ENCODE measurements at places on chromosomes 4 and X.

- DNase-seq = no peak
Measured at GRCh38 chr4:151153585-151153984, 54.2 kb downstream of the RPS3A start.

- no peak for DNase-seq
Measured at GRCh38 chr4:100547541-100548199, 29.8 kb upstream of the EMCN start.

GRCh38 chr4:150574678-150575077 lies 7.3 kb upstream of the MAB21L2 start:
- DNase-seq = no peak

GRCh38 chr4:106569146-106570031 lies 200.8 kb upstream of the GIMD1 start:
- peak; percentile 36 for DNase-seq

GRCh38 chr4:181863856-181864255 lies 379.3 kb upstream of the TENM3 start:
- peak; percentile 8 for DNase-seq

DNA sequence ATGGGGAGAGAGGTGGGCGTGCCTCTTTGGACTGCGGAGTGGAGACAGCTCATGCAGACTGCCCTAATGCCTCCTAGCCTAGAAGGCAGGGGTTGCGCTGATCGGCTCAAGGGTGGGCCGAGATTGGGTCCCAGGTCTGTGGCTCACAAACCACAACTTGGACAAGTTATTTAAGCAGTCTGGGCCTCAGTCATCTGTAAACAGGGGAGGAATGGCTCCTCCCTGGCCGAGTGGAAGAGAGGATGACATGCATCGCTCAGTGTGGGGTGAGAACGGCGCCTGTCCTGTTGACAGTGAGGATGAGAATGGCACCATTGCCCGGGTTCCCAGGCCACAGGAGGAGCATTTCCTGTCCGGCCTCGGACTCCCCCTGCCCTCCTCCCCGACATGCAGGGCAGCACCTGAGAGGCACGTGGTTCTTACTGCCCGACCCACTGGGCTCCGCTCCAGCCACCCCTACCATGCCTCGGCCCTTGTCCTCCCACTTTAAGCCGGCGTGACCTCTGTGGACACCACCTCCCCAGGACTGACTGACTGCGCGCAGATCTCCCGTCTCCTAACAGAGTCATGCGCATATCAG lies 40.3 kb upstream of the GRPEL1 start:
- no peak for DNase-seq

- peak; percentile 70 for DNase-seq
Measured at GRCh38 chr4:102825261-102826091, 1.9 kb downstream of the UBE2D3 start.

- DNase-seq = no peak
Measured at GRCh38 chrX:79146640-79147390, 2.3 kb downstream of the GPR174 start.

GRCh38 chr4:113222471-113222870 lies 173.0 kb downstream of the ANK2 start:
- peak; percentile 27 for DNase-seq

DNA sequence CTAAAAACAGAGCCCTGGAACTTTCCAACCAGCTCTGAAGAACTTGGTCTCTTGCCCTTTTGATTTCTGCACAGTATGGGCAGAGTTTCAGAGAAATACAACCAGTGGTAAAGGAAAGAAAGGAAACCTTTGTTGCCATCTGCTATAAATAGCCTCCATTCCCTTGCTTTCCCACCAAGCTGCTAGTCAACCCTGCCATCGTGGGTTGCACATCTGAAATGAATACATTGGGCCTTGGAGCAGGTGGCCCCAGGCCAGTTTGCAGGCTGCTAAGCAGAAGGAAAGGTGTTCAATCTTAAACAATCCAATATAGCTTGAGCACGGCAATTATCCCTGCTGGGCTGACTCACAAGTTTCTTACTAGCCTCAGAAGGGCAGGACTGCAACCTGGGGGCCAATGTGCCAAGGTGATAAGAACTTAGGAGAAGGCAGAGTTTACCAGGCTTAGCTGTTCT lies 142.5 kb downstream of the PPARGC1A start:
- no peak for DNase-seq

- DNase-seq = no peak
Measured at GRCh38 chrX:133869270-133869669, 116.1 kb downstream of the GPC3 start.

DNA sequence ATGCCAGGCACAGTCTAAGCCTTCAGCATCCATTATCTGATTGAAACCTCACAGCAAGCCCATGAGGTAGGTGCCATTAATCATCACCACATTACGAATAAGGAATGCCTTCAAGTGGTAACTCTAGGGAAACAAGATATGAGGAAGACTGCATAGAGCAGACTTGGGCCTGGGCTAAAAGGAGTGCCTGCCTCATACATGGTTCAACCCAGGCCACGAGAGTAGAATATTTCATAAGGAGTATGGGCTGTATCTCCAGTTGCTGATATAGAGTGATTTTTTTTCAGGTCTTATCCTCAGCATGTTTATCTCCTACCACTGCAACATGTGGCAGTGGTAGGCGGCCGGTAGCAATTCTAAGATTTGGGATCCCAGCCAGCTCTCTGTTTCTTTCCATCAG lies 51.7 kb downstream of the ATP11C start:
- peak; percentile 82 for DNase-seq

DNA sequence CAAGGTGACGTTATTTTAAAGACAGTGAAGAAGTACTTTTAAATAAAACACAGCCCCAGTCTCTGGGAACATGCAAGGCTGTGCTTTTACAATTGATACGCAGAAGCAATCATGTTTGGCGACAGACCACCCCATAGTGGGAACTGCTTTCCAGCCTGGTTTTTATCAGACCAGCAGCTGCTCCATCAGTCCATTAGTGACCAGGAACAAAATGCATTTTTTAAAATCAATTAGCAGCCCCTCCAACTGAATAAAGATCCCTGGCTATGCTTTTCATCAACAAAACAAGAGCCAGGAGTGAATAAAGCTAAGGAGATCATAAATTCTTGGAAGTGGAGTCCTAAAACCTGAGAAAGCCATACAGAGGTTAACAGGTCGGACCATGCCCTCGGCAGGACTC lies 153.0 kb upstream of the TENM3 start:
- no peak for DNase-seq

Data from astrocyte (in vitro differentiated cells and primary cell).